ENCODE measurements at places on chromosomes 11 and 22.

DNA sequence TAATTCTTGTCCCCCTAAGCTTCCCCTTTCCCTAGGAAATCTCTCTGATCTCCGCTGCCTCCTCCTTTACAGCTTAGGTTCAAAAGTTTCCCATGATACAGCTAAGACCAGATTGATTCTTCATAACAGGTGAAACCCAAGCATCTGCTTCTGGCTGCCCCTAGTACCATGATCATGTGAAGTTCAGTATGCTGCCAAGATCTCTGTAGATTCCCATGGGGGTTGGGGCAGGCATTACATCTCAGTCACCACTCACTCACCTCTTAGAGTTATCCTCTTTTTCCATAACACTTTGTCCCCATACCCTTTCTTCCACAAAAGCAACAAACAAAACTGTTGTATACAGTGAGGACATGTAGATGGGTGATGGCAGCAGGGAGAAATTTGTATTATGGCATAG lies 44.0 kb downstream of the RRP8 start:
- no peak for DNase-seq

- no peak for DNase-seq
Observed at GRCh38 chr11:111185266-111185665, 60.3 kb upstream of the POU2AF2 start.

DNA sequence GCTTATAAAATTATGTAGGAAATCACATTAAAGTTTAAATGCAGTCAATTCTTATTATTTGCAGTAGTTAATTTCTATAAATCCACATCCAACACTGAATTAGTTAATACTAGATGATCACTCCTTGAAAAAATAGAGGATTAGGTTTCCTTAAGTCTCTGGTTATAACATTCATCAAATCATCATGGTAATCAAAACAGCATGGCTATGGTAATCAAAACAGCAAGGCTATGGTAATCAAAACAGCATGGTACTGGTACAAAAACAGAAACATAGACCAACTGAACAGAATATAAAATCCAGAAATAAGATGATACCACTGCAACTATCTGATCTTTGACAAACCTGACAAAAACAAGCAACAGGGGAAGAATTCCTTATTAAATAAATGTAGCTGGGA lies 814.6 kb upstream of the CCDC179 start:
- no peak for DNase-seq

DNA sequence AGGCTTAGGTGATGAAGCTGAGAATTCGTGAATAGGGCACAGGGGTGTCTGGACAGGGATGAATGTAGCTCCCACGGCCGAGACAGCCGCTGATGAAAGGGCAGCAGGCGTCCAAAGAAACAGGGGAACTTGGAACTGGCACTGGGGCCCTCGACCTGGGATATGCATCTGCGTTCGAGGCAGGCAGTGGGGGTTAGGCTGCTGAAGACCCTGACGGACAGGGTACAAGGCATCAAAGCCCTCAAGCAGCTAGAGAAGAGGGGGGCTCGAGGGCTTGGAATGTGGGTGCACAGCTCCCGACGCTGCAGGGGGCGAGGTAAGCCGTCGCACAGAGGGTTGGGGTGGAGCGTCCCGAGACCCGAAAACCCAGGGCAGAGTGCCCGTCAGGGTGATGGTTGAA lies 6.9 kb upstream of the SYT8 start:
- DNase-seq, result no peak
